ENCODE measurements at places on chromosomes 6 and 20. TPM values are rescaled to one million over a fixed set of nuclear protein-coding genes. Genes with fewer than 3 reads are reported as not detected.

The FUT9 gene
- not detected for total RNA-seq

The PAK5 gene
- total RNA-seq = not detected

The DEFB124 gene
- total RNA-seq = 0.32 TPM

The CRISP1 gene
- total RNA-seq = not detected

The PGBD1 gene
- 4.1 TPM for total RNA-seq

The POM121L2 gene
- total RNA-seq = not detected

Measured in A549 treated with dexamethasone at 1 μM for 4 hours (cell line).